Stimulated activated CD4-positive, alpha-beta T cell treated with anti-CD3 and anti-CD28 coated beads, TNF-alpha, amount 100 ng/mL, for 4 hours (primary cell): ENCODE measurements at places on chromosomes 11 and 22.

DNA sequence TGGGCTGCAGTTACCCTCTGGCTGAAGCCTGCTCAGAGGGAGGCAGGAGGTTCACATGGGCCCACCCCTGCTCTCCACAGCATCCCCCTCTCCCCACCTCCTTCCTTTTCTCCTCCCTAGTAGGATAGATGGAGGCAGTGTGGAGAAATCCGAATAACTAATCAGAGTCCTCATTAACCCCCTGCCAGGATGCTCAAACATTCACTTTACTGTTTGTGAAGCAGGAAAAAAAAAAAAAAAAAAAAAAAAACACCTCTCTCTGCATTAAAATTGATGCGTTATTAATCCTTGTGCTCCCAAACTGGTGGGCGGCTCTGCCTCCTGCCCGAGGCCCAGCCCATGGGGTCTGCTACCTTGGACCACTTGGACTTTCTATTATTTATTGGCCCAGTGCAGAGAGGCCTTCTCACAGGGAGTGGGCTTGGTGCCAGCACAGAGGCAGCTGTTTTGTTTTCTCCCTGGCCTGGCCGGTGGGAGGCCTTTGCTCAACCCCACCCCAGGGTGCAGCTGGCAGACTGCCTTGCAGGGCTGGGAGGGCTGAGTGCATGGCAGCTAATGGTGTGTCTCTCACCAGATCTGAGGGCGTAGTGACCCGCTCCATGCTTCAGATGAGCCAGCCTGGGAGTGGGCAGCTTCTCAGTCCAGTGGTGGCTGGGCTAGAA lies 150.7 kb downstream of the PKNOX2 start:
- DNase-seq: no peak

GRCh38 chr22:21457023-21457787 lies 10.0 kb upstream of the TMEM191C start:
- DNase-seq: no peak

DNA sequence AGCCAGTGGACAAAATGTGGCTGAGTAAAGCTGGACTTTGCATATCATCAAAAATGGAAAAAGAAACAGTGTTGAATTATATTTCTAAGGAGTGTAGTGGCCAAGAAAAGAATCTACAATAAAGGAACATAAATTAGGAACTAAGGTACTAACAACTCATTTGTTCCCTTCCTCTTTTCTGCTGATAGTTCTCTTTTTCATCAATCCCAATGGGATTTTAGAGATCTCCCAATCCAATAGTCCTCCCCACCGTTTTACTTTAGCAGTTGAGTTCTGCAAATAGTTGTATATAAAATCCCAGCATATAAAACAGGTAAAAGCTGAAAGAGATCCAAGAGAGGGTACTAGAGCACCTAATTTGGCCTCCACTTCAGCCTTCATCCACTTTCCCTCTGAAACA lies 2.0 kb downstream of the PRCP start:
- no peak for DNase-seq

GRCh38 chr11:119706029-119706428 lies 23.0 kb downstream of the NECTIN1 start:
- DNase-seq: no peak

- DNase-seq: no peak
Observed at GRCh38 chr11:73396251-73396930, 20.2 kb downstream of the RELT start.

DNA sequence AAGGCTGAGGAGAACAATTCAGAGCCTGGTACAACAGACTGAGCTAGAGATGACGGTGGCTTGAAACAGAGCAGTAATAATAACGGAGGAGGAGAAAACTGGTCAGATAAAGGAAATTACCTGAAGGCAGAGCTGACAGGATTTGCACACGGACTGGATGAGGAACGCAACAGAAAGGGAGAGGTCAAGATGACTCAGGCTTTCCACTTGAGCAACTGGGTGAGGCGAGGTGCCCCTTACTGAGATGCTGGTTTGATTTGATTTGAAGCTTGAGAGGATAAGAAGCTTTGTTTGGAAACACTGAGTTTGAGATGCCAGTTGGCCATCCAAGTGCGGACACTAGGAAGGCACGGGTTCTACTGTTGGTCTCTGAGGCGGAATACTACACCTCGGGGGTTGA lies 35.4 kb upstream of the NRIP3 start:
- no peak for DNase-seq

GRCh38 chr22:44930711-44931035 lies 79.1 kb downstream of the PHF21B start:
- DNase-seq: no peak

DNA sequence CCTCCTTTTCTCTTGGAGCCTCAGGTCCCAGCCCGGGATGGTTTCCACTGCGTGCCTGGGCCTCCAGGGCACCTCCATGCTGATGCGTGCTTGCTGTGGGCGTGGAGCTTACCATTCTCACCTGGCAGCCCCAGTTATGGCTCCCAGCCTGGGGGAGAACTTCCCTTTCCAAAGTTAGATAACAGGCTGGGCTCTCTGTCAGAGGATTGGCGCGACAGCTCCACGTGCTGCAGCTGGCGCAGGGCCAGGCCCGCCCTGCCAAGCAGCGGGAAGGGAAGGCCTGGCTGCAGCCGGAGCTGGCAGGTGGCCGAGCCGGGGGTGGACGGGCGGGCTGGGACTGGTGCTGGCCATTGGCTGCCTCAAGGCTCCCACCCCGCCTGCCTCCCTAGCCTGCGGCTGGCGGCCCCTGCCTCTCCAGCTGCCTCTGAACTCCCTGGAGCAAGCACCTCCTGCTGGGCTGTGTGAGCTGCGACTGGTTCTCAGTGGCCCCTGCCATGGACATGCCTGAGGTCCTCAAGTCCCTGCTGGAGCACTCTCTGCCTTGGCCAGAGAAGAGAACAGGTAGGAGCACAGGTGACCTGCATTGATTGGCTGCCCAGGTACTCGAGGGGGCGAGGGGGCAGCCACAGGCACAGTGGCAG lies 14.6 kb upstream of the TEF start:
- no peak for DNase-seq

GRCh38 chr11:36743039-36743438 lies 145.0 kb upstream of the RAG2 start:
- DNase-seq: no peak

DNA sequence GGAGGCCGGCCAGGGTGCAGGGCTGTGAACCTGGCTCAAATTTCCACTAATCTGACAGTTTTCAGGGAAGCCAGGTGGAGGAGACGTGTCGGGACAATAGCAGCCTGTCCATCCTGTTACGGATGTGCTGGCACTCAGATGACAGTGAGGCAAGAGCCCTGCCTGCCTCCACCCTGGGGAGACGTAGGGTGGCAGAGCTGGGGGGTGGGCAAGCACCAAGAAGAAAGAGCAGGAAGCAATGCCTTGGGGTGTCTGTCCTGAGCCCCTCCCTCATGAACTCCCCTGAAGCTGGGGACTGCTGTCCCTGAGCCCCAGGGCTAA lies 10.0 kb upstream of the TRIM29 start:
- DNase-seq: no peak

- no peak for DNase-seq
Observed at GRCh38 chr11:114180301-114181055, 115.7 kb upstream of the NNMT start.

GRCh38 chr11:12124306-12124705 lies 13.9 kb downstream of the MICAL2 start:
- no peak for DNase-seq

DNA sequence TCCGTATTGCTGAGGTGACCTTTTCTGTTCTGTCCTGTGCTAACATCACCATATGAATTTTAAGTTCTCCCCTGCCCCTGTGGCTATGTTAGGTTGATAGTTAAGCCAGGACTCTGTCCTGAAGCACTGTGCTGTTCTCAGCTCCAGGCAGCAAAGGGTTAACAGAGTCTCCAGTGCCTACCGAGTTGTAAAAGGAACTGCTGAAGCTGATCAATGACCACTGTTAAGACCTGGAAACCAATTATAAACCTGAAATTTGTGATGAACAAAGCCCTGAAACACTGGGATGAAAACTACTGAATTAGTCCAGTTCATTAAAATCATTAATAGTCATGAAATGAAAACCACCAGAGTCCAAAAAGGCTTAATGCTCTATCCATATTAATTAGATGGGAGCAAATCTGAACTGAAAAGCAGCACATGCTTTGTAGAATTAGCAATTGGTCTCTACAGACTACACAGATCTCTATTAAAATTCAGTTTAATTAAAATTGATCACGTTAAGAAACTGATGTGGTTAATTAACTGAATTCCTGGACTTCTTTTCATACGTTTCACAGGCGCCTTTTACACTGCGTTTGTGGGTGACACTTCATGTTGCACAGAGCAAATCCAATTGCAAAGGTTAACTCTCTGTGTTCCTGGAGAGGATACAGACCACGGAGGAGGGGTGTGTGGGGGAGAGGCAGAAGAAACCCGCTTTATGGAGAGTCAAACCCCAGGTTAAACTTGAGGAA lies 188.5 kb upstream of the MPPED2 start:
- no peak for DNase-seq

GRCh38 chr22:22111267-22111751 lies 128.7 kb upstream of the TOP3B start:
- DNase-seq: no peak

DNA sequence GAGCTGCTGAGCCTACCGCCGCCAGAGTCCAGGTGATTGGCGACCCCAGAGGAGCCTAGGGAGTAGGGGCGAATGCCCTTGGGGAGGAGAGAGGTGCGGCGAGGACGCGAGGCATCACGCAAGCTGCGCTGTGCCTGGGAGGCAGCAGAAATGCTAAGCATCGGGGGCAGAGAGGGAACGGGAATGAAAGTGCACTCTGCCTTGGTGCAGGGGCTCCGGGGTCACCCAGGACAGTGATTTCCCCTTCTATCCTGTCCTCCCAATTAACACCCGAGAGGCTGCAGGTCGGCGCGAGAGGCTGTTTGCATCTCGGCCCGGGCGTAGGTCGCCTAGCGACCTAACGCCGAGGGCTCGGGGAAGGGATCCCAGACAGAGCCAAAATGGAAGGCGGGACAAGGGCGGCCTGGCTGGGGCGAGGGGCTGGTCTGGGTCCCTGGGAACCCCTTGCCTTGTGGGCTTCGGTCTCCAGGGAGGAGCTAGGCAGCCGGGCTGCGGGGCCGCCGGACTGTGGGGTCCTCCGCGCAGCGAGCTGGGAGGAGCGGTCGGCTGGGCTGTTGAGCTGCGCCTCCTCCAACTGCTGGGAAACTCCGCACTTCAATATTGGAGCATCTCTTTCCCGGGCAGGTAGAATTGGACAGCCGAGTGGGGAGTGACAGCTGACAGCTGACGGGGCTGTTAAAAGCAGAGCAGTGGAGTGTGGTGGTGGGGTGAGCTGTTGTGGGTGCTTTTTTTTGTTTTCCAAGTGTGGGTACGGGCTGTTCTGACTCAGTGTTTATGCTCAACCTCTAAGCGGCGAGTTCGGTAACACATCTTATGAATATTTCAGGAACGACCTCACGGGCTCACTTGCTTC lies 657 bp downstream of the ELMOD1 start:
- no peak for DNase-seq

DNA sequence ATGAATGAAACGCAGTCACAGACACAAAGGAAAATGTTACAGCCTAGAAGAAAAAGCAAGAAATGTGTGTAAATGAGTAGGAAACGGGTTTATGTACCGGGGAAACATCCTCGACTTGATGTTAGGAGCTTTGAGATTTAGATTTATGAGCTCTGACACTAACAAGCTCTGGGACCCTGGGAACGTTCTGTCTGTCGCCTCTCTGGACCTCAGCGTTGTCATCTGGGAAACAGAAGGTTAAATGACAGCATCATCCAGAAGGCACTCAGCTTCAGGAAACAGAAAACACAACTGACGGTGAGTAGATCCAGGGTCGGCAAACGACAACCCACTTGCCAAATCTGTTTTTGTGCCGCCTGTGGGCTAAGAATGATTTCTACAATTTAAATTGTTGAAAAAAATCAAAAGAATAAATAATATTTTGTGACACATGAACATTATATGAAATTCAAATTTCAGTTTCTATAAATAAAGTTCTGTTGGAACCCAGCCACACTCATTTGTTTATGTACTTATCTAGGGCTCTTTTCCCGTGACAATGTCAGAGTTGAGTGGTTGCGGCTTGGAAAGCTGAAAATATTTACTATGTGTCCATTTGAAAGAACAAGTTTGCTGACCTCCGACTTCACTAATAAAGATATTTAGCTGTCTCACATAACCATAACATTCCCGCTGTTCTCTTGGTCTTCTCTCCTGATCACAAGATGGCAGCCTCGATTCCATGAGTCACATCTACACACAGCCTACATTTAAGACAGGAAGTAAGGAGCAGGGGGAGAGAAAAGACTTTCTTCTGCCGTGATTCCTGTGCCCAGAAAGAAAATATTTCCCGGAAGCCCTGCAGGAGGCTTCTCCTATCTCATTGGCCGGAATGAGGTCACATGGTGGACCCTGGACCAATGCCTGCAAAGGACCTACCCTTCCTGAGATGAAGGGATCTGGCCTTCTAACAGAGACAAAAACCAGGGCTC lies 47.1 kb upstream of the SYT13 start:
- DNase-seq: no peak

- no peak for DNase-seq
Observed at GRCh38 chr11:67996622-67997474, 7.0 kb downstream of the UNC93B1 start.

- peak; percentile 44 for DNase-seq
Observed at GRCh38 chr11:1574238-1574932, 2.3 kb upstream of the DUSP8 start.

DNA sequence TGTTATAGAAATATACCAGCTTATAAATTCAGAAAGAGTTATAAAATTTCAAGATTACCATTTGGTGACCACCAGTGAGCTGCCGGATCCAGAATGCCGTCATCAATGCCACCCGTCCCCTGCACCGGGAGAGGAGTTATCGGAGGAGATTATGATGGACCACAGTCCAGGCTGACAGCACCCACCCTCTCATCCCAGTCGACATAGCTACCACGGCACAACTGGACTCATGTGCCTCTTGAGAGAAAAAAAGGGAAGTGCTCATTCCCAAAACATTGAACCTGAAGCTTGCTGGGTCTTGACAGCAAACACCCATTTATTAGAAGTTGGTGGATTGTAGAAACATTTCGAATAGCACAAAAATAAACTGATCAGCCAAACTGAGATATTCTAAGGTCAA lies 1331.5 kb downstream of the TBC1D22A start:
- DNase-seq: no peak

- no peak for DNase-seq
Observed at GRCh38 chr22:23225337-23225723, 45.0 kb downstream of the BCR start.

DNA sequence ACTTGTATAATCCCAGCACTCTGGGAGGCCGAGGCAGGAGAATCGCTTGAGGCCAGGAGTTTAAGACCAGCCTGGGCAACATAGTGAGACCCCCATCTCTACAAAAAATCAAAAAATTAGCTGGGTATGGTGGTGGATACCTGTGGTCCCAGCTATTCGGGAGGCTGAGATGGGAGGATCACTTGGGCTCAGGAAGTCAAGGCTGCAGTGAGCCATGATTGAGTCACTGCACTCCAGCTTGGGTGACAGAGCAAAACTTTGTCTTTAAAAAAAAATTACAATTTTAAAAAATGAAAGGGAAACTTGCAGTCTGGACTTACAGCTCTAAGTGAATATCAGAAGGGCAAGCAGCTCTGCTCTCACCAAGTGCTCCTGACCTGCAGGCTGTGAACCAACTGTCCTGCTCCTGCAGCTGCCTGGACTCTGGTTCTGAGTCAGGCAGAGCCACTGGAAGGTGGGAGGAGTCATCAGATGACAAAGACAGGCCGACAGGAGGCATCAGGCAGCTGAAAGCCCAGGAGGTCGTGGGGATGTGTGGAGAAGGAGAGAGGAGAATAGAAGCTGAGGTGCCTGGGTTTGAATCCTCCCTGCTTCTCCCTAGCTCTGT lies 9.6 kb downstream of the SMTNL1 start:
- DNase-seq: no peak
